ENCODE measurements at places on chromosomes 16 and 17. TPM values are rescaled to one million over a fixed set of nuclear protein-coding genes. Genes with fewer than 3 reads are reported as not detected.

SPATA22 gene
- total RNA-seq, result not detected

SF3B3 gene
- total RNA-seq, result 242 TPM

SNAI3 gene
- total RNA-seq, result 1.1 TPM

CDK5R1 gene
- 2.2 TPM for total RNA-seq

GRCh38 chr16:5187402-5187952 lies 89.9 kb upstream of the EEF2KMT start:
- no peaks in the 10 kb centered on the region for H3K36me3 ChIP-seq
- DNase-seq, result no peak
- H3K4me1 ChIP-seq, result no peaks in the 10 kb centered on the region
- no peak overlapping the region for H3K27ac ChIP-seq
- H3K4me3 ChIP-seq, result no peak overlapping the region

FOXN1 gene
- total RNA-seq, result 0.25 TPM

CLEC19A gene
- not detected for total RNA-seq

GRB7 gene
- total RNA-seq, result 25.5 TPM

- no peak overlapping the region for H3K27ac ChIP-seq
- H3K4me3 ChIP-seq, result no peak overlapping the region
- no peaks in the 10 kb centered on the region for H3K36me3 ChIP-seq
- DNase-seq, result no peak
- H3K4me1 ChIP-seq, result peaks cover 33% of the 10 kb centered on the region
- H3K27me3 ChIP-seq, result no peaks in the 10 kb centered on the region
Observed at GRCh38 chr17:74276541-74277009, 2.5 kb downstream of the DNAI2 start.

GRCh38 chr17:44348234-44348987 lies 3.3 kb downstream of the GRN start:
- no peak overlapping the region for H3K4me3 ChIP-seq
- no peak overlapping the region for H3K27ac ChIP-seq
- peaks cover 43% of the 10 kb centered on the region for H3K36me3 ChIP-seq
- DNase-seq, result no peak

DNA sequence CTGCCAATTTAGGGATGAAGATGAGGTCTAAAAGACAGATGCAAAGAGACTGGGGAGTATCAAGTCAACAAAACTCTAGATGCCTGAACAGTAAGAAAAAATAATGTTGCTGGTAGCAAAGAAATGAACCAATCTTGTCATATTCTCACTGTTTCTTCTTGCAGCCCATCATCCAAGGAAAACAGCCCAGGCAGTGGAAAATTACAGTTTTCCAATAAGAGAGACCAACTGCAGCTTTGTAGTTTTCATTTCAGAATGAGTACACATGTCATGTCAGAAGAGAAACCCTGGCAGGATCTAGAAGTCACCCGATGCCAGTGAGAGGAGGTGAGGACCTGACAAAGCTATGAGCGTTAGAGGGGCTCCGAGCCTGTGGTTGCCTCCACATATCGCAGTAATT lies 500.4 kb upstream of the PSMD7 start:
- H3K27me3 ChIP-seq, result no peaks in the 10 kb centered on the region
- no peak overlapping the region for H3K27ac ChIP-seq
- no peaks in the 10 kb centered on the region for H3K36me3 ChIP-seq
- peaks cover 36% of the 10 kb centered on the region for H3K4me1 ChIP-seq

- DNase-seq, result peak; percentile 44
- no peak overlapping the region for H3K4me3 ChIP-seq
- H3K27me3 ChIP-seq, result no peaks in the 10 kb centered on the region
- H3K4me1 ChIP-seq, result peaks cover 6% of the 10 kb centered on the region
- H3K27ac ChIP-seq, result no peak overlapping the region
Observed at GRCh38 chr17:81385320-81386111, 9.7 kb upstream of the BAHCC1 start.

DNA sequence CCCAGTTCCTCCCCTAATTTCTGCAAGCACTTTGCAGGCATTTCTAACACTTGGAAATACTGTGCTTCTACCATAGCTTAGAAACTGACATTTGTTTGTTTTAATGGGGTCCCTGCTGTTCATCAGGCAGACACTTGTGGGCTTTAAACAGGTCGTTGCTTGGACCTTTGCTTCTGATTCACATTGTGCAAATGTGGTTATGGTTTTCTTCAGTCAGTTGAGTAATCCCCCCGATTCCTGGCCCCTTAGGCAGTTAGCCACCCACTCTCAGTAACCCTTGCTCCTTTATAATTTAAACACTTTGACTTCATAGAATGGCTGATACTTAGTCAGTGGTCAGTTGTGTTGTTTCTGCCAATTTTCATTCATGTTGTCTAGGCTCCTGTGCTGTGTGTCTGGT lies 39.4 kb downstream of the SLC47A1 start:
- no peaks in the 10 kb centered on the region for H3K4me1 ChIP-seq
- no peak overlapping the region for H3K27ac ChIP-seq
- H3K36me3 ChIP-seq, result no peaks in the 10 kb centered on the region
